A549 treated with CORT108297 at 1 μM for 4 hours (cell line): ENCODE measurements at places on chromosomes 3 and 15. TPM values are rescaled to one million over a fixed set of nuclear protein-coding genes. Genes with fewer than 3 reads are reported as not detected.

ALPK3 gene
- total RNA-seq, result 0.05 to 0.28 TPM (median 0.18 TPM) in 5 replicates

GNB4 gene
- total RNA-seq, result 9.4 to 15.6 TPM (median 11.5 TPM) in 5 replicates

GP9 gene
- total RNA-seq, result not detected in 5 replicates

RNF111 gene
- total RNA-seq, result 20.6 to 27.0 TPM (median 22.5 TPM) in 5 replicates

ARID3B gene
- total RNA-seq, result 3.1 to 4.2 TPM (median 3.9 TPM) in 5 replicates

LRRC3B gene
- total RNA-seq, result not detected in 5 replicates

P2RY12 gene
- not detected in 5 replicates for total RNA-seq

DIPK2A gene
- total RNA-seq, result 5.6 to 7.5 TPM (median 7.3 TPM) in 5 replicates

GOLGA8T gene
- total RNA-seq, result 0.90 to 1.8 TPM (median 1.7 TPM) in 5 replicates

RETNLB gene
- total RNA-seq, result not detected in 5 replicates

MUC20 gene
- total RNA-seq, result 0.25 to 0.73 TPM (median 0.50 TPM) in 5 replicates

OCA2 gene
- 0.05 to 0.24 TPM (median 0.15 TPM) in 5 replicates for total RNA-seq

VILL gene
- 0.12 to 0.18 TPM (median 0.16 TPM) in 5 replicates for total RNA-seq

WDR49 gene
- total RNA-seq, result not detected in 5 replicates

CHRFAM7A gene
- 4.5 to 7.5 TPM (median 7.2 TPM) in 5 replicates for total RNA-seq

GOLGA6L9 gene
- total RNA-seq, result 2.0 to 3.2 TPM (median 2.5 TPM) in 5 replicates
